ENCODE measurements at places on chromosomes 6 and 20.

DNA sequence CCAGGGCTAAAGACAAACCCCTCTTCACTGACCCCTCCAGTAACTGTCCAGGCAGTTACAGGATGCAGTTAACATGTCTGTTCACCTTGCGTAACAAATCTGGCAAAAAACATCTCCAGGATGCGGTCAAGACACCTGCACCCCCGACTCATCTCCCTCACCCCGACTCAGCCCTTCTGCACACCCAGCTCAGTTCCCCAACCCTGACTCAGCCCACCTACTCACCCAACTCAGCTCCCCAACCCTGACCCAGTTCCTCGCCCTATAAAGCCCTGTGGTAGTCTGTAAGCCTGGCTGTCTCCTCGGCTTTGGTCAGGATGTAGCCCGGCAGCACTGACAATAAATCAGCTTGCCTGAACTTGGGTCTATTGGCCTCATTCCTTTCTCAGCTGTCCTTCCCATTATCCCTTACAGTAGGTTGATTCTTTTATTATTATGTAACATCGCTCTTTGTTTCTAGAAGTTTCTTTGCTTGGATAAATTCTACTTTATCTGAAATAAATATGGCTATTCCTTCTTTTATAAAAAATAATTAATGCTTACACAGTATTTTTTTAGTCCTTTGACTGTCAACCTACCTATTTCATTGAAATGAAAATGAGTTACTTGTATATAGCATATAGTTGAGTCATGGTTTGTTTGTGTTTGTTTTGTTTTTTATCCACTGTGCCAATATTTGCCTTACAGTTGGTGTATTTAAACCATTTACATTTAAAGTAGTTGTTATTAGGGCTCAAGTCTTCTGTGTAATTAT is 12.9 kb upstream of the ADTRP start:
- DNase-seq, result no peak

DNA sequence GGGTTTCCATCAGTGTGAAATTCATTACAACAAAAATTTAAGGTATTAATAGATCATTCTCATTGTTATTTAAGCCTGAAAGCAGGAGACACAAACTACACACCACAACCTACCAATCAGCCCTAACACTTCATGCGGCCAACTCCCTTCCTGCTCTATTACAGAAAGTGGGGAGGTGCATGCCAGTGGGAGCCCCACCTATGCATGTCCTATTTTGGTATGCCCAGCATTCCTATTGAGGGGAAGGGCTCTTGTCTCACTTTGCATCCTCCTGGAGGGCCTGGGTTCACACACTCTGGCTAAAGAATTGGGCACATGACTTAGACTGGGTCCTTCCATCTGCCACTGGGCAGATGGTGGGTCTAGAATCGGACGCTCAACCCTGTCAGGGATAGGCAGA is 450.0 kb downstream of the PTPRT start:
- no peak for DNase-seq

GRCh38 chr20:37807471-37808232 is 95.3 kb upstream of the VSTM2L start:
- DNase-seq, result no peak

- DNase-seq, result no peak
These were observed 24.4 kb upstream of the LY86 start for GRCh38 chr6:6564154-6564553.

- peak; percentile 23 for DNase-seq
These were observed 800 bp downstream of the RWDD2A start for GRCh38 chr6:83193747-83194566.

- DNase-seq, result peak; percentile 24
These were observed 170.6 kb downstream of the LY86 start for GRCh38 chr6:6758915-6759654.

DNA sequence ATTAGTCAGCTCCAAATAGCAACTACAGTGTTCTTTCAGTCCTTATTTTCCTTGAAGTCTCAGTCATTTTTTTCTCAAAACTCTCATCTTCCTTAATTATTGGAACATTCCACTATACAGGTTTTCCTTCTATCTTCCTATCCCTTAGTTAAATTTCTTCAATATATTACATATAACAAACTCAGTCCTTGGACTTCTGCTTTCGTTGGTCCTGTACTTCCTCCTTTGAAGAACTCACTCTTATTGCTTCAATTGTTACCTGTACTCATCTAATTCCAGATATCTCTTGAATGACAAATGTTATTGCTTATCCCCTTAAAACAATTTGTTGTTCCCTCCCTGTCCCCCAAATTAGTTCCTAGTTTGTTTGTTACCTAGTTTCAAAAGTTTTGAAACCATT is 67.7 kb upstream of the NOTCH4 start:
- DNase-seq, result no peak

- no peak for DNase-seq
These were observed 8.2 kb downstream of the STX7 start for GRCh38 chr6:132504757-132505156.

GRCh38 chr6:36873115-36873514 is 1.5 kb downstream of the PPIL1 start:
- DNase-seq, result no peak

- DNase-seq, result no peak
These were observed 40.5 kb downstream of the CFAP61 start for GRCh38 chr20:20092827-20093226.

DNA sequence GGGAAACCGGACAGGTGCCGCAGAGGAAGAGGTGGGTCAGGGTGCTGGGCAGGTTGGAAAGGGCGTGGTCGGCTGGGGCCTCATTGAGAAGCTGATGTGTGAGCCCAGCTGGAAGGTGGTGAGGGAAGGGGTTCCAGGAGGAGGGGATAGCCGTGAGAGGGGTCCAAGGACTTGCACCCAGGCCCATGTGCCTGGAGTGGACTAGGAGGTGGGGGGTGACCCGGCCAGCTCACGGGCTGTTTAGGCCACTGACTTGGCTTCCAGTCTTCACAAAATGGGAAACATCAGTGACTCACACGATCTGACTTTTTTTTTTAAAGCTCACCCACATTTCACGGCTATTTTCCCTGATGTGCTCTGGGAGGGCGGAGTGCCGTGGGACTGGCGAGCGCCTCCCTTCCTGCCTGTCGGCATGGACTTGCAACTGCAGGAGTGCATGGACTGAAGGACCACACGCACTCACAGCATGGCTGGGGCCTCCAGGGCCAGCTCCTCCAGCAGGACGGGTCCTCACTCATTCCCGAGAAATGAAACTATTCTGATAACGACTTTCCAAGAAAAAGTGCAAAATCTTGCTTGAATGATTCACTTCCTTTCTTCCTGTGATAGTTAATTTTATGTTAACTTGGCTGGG is 13.5 kb upstream of the PDE10A start:
- DNase-seq, result no peak

DNA sequence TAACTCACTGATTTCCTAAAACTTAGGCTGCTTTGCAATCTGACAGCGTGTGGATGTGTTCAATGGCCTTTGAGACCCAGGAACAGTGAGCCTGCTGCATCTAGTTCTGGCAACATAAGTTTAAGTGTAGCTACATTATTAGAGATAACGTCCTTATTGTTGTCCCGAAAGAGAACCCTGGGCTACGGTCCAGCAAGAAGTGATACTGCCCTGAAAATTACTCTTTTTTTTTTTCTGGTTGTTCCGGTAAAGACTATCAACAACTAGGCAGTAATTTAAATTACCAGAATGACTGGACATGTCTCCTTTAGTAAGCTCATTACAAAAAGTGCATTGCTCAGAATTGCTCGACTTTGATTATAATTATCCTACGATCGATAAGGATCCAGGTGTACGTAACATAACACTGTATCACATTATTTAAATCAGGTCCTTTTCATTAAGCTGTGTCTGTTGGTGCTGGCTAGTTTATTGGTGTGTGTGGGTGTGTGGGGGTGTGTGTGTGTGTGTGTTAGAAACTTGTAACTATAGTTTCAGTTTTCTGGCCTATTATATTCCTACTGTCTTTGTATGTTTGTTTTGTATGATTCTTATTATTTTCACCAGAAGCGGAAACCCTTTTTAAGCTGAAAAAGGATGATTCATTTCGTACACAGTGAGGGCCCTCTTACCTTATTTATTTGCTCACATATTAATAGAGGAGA is 3.0 kb downstream of the TSHZ2 start:
- DNase-seq, result no peak

DNA sequence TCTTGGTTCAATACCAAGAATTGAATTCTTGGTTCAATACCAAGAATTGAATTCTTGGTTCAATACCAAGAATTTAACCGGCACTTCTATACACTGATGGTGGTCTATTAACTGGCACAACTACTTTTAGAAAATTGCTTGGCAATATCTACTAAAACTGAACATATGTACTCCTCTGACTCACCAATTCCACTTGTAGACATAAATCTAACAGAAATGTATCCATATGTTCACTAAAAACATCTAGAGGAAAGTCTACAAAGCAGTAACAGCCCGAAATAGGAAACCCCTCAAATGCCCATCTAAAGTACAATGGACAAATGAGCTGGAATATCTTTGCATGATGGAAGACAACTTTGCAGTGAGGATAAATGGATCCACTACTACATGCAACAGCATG is 71.9 kb downstream of the KIF16B start:
- DNase-seq, result no peak

DNA sequence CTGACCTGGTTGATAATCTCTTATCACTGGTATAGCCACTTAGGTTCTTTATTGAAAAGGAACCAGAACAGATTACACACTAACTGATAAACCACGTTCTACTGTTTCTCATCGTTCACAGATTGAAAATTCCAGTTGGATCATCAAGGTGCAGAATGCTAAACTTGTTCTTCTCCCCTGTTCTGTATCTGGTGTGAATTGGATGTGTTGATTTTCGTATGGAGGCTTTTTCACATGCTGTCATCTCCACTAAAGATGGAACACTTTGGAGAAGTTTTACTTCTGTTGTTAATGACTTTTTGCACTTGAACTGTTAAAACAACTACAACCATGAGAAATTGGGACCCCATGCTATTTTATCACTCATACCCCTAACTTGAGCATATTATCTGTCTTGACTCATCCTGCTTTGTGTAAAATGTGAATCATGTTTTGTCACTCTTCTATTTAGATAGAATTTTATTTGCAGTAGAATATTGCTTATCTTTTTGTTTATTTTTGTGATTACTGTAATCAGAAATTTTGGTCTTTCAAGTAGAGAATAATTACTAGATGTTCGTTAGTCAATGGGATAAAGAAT is 17.5 kb downstream of the VAPB start:
- DNase-seq, result no peak

DNA sequence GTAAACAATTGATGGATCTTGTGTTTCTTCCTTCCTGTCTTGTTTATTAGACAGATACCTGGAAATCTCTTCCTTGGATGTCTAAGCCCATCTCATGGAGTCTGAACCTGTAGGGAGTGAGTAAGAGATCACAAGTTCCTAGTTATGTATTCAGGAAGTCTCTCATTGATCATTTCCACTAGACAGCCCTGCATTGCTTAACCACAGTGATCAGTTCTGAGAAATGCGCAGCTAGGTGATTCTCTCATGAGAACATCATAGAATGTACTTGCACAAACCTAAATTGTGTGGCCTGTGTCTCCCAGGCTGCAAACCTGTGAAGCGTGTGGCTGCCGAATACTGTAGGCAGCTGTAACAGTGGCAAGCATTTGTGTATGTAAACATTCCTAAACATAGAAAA is 39.1 kb downstream of the FAM120B start:
- peak; percentile 5 for DNase-seq

DNA sequence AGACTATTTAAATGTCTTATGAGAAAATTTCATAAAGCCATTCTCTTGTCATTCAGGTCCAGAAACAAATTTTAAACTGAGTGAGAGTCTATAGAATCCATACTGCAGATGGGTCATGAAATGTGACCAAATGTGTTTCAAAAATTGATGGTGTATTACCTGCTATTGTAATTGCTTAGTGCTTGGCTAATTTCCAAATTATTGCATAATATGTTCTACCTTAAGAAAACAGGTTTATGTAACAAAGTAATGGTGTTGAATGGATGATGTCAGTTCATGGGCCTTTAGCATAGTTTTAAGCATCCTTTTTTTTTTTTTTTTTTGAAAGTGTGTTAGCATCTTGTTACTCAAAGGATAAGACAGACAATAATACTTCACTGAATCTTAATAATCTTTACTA is 5.0 kb downstream of the MARCKS start:
- DNase-seq, result no peak

DNA sequence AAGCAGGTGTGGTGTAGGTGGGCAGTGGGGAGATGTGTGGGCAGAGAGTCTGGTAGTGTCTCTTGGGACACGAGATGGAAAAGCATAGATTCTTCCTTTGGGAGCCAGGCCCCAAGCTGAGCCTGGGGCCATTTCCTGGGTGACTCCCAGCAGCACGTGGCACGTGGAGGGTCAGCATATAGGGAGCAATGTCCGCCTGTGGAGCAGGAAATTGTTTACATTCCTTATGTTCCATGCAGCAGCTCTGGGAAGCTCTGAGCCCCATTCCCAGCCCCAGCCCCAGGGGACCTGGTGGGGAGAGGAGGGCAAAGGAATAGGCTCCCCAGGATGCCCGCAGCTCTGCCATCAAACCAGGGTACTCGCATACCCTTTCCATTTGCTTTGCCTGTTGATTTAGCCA is 57.6 kb downstream of the DAAM2 start:
- no peak for DNase-seq

DNA sequence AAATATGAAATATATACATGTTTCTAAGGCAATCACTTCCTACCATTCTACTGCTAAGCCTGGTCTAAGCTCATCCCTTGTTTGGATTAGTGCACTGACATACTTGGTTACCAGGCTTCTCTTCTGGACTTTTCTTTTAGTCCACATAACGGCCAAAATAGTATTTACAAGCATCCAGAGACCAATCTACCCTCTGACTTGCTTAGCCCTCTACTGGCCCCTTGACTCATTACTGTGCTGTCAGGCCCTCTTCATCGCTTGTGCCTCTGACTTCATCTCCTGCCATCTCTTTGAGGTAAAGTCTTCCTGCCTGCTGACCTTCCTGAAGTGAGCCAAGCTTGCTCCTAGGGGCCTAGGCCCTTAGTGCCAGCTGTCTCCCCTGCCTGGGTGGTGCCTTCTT is 35.1 kb downstream of the TULP4 start:
- DNase-seq, result no peak

DNA sequence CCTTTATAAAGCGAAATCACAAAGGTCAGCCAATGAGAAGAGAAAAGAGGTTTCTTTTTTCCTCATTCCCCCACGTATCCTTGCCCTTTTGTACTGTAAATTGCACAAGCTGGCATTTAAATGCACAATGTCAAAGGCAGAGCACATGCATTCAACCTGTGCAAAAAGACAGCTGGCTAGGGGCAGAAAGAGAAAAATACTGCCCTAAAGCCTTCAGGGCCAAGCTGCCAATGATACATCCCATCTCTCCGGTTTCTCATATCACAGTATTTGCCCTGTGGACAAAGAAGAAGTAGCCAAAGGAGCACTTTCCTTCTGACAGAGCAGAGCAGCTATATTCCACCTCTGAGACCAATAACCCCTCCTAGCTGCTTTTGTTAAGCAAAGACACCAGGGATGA is 219.2 kb downstream of the TRDN start:
- no peak for DNase-seq

GRCh38 chr20:61263938-61264337 is 11.9 kb downstream of the CDH4 start:
- no peak for DNase-seq

GRCh38 chr20:43749734-43750294 is 23.0 kb upstream of the GTSF1L start:
- DNase-seq, result peak; percentile 83

GRCh38 chr6:108175592-108176279 is 9.9 kb downstream of the NR2E1 start:
- no peak for DNase-seq

- DNase-seq, result no peak
These were observed 36.6 kb upstream of the MLIP start for GRCh38 chr6:54074578-54075195.

GRCh38 chr6:25089442-25089841 is 153.7 kb upstream of the RIPOR2 start:
- no peak for DNase-seq
